ENCODE measurements at places on chromosomes 6 and 20.

DNA sequence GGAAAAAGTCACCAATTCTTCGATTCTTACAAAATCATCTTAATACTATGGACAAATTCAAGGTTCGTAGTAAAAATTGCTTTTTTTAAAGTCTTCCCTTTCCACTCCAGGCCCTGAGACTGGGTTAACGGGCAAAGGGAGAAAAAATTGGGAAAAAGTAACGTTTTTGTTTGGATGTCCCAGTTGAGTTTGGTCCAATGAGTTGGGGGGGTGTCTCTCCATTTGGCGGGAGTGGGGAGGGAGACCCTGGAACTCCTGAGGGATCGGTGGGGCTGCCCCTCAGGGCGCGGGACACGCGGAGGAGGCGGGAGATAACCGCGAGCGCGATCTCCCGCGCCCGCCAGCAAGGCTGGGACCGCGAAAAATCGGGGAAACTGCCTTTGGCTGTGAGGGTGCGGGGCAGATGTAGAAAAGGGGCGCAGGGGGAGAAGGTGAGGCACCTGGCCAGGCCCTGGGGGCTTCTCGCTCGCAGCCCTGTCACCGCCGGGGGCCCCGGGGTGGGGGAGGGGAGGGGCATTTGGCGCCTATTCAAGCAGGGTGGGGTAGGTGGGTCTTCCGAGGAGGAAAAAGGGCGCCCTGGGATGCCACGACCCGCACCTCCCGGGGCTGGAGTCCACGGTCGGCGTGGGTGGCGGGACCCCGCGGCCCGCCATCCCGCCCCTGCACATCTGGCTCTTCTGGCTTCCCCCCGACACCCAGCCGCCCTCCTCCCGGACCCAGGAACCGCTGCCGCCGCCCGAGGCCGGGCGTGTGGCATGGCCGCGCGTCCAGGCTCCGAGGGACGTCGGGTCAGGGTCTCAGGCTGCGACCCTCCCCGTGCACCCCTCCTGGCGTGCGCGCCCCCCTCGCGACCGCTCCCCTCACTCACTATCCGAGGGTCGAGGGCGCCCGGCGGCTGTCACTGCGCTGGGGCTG lies 595 bp downstream of the FBXO5 start:
- DNase-seq: peak; percentile 74

DNA sequence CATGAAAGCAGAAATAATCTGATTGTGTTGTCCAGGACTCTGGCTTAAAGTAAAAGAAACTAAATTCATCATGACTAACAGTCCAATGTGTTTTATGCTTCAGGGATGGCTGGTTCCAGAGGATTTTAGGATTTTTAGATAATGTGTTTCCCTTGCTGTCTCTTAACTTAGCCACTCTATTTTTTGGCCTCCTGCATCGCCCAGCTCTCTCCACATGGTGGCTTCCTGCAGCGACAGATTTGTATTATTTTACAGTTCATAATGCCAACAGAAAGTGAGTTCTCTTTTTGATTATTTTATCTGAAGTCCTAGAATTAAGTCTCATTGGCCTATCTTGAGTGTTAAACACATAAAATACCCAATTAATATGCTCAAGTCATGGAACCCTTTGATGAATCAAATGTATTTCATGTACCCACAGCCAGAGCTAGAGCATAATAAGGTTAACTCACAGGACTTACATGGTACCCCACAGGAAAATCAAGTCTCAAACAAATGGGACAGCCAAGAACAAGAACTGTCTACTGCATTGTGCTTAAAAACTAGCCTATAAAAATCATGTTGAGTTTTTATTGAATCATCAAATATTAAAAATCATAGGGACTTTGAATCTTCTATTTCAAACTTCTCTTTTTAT lies 582.5 kb downstream of the DOK5 start:
- no peak for DNase-seq

GRCh38 chr20:63118303-63119120 lies 97.4 kb downstream of the YTHDF1 start:
- DNase-seq: no peak

DNA sequence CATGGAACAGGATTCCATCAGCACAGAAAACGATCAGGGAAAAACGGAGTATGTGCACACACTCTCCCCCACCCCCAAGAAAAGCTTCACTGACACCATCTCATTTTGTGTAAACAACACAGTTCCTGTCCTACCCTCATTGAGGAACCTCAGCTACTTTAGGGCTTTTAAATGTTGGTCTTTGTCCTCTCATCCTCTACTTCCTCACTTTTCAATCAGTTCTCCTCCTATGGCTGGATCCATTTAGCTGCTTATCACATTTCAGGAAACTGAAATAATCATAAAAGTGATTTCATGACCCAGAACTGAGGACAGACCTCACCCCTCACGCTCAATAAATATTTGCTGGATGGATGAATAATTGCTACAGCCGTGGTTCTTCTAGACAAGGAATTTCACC lies 33.1 kb upstream of the PNRC1 start:
- DNase-seq: no peak

GRCh38 chr6:132446141-132446854 lies 45.0 kb upstream of the MOXD1 start:
- no peak for DNase-seq

DNA sequence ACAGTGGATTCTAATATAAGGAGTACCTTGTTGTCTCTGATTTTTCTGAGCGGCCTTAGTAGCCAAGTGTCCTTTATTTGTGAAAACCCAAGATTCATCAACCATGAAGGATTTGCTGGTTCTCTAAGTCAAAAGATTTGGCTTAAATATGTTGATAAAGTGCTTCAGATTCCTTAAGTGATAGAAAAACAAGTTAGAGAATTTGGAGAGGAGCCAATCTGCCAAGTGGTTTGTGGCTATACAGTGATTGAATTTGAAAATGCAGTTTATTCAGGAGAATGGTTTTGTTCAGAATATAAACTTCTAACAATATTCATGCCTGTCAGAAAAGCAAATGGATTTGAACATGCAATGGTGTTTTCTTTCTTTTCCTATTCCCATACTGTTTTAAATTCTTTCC lies 54.8 kb downstream of the CAP2 start:
- DNase-seq: no peak

- no peak for DNase-seq
These were observed 241.7 kb upstream of the TAB2 start for GRCh38 chr6:149075616-149076354.

DNA sequence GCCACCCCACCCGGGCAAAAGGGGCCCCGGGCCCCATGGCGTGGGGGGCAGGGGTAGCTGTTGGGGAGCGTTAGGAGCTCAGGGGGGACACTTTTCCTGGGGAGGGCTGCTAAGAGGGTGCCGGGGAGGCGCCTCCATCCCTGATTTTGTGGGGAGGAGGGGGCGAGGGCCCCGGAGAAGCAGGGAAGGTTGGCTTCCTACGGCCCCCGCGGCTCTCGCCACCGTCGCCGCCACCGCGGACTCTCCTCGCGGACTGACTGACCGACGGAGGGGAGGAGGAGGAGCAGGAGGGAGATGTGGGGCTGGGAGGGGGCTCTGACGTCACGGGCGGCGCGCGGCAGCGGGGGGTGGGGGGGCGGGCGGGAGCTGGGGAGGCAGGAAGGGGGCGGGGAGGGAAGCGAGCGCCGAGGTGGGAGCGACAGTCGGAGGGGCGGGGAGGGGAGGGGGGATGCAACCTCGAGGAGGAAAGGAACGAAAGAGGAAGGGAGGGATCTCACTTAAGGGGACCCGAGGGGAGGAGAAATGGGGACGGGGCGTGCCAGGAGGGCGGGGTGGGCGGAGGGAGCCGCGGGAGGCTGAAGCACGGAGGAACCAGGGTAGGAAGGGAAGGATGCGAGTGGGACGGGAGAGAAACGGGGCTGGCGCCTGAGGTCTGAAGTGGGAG lies 5.1 kb downstream of the GABBR1 start:
- DNase-seq: peak; percentile 84

DNA sequence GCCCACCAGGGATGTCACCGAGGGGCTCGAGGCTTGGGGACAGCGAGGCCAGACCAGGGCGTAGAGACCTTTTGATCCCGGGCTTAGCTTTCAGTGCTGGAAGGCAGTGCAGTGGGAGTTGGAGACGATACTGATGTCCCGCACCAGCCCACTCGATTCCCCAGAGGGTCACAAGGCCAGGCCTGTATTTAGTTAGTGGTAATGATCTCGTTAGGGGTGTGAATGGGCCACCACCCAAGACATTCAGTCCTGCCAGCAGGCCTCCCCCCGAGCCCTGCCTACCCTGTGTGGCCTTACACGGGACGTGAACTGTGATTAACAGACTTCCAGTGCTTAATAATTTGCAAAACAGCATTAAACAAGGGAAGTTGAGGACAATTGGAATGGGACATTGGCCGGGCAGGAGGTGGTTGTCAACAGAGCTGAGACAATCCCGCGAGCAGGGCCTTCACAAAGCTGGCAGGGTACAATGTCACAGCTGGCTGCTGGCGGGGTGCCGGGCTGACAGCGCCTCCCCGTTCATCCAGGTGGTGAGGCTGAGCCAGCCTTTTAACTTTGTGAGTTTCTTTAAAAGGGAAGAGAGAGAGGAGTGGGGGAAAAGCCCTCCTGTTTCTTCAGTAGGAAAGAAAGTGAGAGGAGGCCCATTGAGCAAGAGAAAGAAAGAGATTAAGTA lies 175.3 kb upstream of the RALGAPA2 start:
- no peak for DNase-seq

GRCh38 chr20:44137266-44137801 lies 49.7 kb downstream of the JPH2 start:
- DNase-seq: no peak

DNA sequence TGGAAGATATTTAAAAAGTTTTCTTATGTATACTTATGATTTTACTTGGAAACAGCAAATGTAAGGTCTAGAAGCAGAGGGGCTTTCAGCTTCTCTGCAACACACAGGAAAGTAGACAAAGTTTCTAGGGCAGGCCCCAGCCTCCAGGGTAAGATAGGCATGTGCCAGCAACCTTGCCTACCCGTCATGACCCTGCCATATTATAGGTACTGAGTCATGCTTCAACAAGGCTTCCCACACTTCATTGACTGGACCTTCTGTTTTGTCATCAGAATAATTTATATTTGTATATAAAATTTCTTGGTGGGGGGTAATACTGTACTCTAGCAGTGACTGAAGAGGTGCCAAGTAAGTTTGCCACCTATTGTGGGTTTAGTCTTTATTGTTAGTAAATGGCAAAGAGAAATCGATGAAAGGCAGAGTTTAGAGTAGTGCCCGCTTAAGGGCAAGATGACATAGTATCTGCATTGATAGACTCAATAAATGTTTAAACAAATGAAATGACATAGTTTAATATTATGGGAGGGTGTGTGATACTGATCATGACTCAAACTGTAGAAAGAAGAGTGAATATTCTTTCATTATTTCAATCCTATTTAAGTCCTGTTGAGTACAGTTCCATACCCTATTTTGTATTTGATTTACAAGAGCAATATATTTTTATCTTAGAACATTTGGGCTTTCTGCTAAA lies 95.6 kb downstream of the JARID2 start:
- DNase-seq: no peak

DNA sequence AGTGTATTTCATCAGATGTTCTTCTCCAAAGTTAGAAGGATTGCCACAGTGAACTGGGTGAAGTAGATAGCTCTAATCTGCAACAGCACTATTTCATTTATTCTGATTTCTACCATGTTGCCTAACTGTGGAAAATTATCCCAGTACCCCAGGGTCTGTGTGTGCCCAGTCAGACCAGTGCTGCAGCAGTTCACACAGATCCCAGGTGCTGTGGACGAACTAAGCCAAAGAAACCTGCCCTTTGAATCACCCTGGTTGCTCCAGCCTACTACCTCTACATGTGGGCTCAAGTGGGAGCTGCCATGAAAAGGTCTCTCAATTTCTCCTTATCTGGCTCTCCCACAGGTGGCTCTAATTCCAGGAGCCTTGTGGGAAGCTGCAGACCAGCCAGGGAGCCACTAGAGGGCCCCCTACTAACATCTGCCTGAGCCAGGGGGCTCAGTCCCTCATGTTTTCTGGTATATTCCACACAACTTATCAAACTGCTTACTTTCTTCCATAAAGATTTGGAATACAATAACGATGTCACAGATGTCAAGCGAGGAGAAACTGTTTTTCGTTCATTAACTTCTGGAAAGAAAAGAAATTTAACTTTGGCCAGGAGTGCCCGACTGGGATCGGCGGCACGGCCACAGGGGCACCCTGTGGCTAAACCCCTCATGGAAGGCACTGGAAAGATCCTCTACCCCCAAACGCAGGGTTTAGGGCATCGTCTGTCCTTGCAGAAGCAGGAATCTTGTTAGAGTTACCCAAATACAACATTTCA lies 31.6 kb upstream of the LY86 start:
- DNase-seq: no peak

DNA sequence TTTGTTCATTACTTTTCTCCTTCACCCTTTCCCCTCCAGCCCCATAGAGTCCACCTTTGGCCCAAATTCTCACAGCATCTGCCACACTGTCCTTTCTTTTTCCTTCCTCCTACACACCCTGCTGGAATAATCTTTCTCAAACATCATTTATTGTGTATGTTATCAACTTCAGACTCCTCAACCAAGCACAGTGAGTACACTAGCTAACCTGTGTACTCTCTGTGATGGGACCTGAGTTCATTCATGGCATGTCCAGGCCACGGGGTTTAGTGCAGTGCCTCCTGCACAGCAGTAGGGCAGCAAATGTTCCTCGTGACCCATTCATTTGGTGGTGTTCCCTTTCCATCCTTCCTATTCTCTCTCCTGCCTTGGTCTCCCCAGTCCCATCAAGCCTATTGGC lies 7.1 kb upstream of the ARMC12 start:
- no peak for DNase-seq

DNA sequence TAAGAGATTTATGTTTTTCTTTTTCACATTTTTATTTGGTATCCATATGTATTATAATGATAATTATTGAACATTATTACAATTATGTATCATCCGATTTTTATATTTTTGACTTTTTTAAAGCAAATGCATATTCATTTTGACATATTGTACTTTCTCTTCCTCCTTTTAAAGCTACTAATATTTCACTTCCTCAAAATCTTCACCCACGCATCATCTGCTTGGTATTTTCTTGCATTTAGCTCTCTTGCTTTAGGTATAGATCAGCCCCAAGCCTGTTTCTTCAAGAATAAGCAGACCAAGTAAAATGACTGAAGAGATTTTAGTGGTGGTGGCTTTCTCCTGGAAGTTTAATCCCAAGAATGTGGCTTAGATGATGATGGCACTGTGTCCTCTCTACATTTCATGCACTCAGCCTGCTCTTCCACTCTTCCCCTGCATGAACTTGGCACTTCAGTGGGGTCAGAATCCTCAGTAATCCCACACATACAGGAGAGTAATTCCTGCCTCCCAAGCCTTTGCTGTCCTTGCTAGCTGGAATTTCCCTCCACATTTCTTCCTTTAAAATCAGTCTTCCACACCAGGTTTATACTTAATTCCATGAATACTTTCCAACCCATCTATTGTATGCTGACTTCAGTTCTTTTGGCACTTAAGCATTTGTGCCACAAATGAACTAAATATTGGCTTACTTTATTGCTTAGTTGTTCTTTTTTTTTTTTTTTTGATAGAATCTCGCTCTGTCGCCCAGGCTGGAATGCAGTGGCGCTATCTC lies 8.2 kb downstream of the NCOA7 start:
- DNase-seq: no peak

DNA sequence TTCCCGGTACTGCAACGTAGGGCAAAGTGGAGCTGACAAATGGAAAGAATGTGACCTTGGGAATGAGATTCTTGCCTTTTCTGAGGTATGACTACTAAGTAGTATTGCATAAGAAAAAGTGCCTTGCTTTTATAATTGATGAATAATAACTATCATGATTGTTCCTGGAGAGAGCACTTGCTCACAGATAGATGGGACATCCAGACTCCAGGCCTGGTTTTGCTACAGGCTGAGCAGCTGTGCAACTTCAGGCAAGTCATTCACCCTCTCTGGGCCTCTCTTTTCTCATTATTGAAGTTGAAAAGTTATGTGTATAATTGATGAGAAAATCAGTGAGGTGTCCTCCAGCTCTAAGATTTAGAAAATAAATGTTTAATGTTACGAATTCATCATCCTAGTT lies 53.6 kb upstream of the MBOAT1 start:
- no peak for DNase-seq
